Lung microvascular endothelial cell (primary cell): ENCODE measurements at places on chromosomes 2 and 18. TPM values are rescaled to one million over a fixed set of nuclear protein-coding genes. Genes with fewer than 3 reads are reported as not detected.

- no peak for DNase-seq
Measured at GRCh38 chr18:58183226-58183625, 139.2 kb downstream of the NEDD4L start.

GRCh38 chr2:127620866-127621265 is 25.1 kb upstream of the GPR17 start:
- no peak for DNase-seq

- DNase-seq: no peak
Measured at GRCh38 chr2:130339885-130340745, 2.6 kb upstream of the IMP4 start.

GRCh38 chr18:159037-159652 is 788 bp downstream of the USP14 start:
- DNase-seq: peak; percentile 33

GRCh38 chr18:30527226-30527625 is 515.3 kb downstream of the DSC3 start:
- DNase-seq: no peak

GRCh38 chr18:10424585-10425307 is 29.7 kb upstream of the APCDD1 start:
- no peak for DNase-seq

GRCh38 chr2:102070058-102070642 is 72.4 kb upstream of the IL1R1 start:
- DNase-seq: no peak

The CCT7 gene
- 318 and 353 TPM in 2 replicates for total RNA-seq

DNA sequence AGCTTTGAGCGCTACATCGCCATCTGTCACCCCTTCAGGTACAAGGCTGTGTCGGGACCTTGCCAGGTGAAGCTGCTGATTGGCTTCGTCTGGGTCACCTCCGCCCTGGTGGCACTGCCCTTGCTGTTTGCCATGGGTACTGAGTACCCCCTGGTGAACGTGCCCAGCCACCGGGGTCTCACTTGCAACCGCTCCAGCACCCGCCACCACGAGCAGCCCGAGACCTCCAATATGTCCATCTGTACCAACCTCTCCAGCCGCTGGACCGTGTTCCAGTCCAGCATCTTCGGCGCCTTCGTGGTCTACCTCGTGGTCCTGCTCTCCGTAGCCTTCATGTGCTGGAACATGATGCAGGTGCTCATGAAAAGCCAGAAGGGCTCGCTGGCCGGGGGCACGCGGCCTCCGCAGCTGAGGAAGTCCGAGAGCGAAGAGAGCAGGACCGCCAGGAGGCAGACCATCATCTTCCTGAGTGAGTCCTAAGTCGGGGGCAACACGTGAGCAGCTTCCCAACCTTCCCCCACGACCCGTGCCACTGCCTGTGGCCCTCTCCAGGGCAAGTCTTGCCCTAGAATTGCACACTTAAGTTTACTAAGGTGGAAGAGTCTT is 928 bp downstream of the GPR39 start:
- DNase-seq: no peak

- DNase-seq: no peak
Measured at GRCh38 chr2:176129813-176130146, 275 bp downstream of the HOXD8 start.

The CBLN2 gene
- total RNA-seq: under 0.01 TPM in 1 of 2 replicates, not detected in the other

The HOXD9 gene
- total RNA-seq: 15.3 and 23.8 TPM in 2 replicates

GRCh38 chr2:464562-465309 is 176.8 kb upstream of the ALKAL2 start:
- no peak for DNase-seq

The SPP2 gene
- total RNA-seq: not detected in 2 replicates

The DCDC2C gene
- total RNA-seq: not detected in 2 replicates

GRCh38 chr2:136693966-136694365 is 71.4 kb upstream of the THSD7B start:
- no peak for DNase-seq

The CFAP210 gene
- not detected in 2 replicates for total RNA-seq

The RAPGEF4 gene
- 13.9 and 17.3 TPM in 2 replicates for total RNA-seq

The MROH2A gene
- not detected in 2 replicates for total RNA-seq

GRCh38 chr2:109255654-109256053 is 126.6 kb downstream of the SH3RF3 start:
- DNase-seq: no peak

- DNase-seq: no peak
Measured at GRCh38 chr2:118014492-118014824, 588 bp upstream of the CCDC93 start.

DNA sequence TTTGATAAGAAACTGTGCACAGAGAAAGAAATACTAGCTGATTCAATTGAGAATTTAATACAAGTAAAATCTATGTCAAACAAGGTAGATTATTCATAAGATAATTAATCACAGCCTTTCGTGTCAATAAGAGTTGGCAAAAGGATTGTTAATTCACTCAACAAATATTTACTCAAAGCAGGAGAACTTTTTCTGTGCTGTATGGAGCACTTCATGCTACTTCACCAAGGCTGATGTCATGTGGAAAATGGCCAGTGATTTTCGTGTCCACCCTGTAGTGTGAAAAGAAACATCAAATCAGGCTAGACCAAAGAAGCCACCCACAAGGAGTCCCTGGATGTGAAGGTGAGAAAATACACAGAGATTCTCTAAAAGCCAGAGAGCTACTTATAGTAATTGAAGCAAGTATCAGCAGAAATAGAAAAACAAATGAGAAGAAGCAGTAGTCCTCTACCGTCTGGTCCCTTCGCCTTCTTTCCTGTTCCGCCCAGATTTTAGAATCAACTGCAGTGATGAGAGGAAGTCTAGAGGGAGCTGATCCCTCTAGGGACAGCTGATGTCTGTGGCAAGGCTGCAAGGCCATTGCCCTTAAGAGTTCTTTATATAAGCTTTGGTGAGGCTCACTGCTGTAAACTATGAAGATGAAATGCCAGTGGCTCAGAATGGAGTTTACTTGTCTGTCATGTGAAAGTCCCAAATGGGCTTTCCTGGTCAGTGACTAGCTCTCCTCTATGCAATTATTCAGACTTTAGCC is 201.3 kb upstream of the APCDD1 start:
- no peak for DNase-seq

The CD207 gene
- total RNA-seq: under 0.01 TPM in 1 of 2 replicates, not detected in the other

The KCNE4 gene
- under 0.01 TPM in 2 replicates for total RNA-seq

- no peak for DNase-seq
Measured at GRCh38 chr18:63198868-63199742, 120.5 kb downstream of the BCL2 start.

DNA sequence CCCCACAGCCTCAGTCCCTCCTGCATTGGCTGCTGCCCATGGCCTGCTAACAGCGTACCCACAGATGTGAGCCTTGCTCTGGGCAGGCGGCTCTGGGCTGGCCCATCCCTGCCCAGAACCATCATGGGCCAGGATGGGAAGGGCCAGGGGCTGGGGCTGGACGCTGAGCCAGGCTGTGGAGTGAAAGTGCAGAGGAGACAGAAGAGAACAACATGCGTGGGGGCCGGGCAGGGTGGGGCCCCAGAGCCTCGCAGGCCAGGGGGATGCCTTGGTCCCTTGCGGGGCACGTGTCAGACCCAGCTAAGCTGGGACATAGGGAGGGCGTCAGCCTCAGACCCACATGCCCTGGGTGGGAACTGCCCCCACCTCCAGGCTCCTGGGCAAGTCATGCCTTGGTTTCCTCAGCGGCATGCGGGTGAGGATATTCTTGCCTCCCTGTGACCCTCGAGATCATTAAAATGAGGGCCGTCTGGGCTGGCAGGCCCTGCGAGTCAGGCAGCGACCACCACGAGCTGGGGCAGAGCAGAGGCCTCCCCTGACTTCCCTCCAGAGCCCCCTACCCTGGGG is 27.3 kb downstream of the GPC1 start:
- DNase-seq: no peak

DNA sequence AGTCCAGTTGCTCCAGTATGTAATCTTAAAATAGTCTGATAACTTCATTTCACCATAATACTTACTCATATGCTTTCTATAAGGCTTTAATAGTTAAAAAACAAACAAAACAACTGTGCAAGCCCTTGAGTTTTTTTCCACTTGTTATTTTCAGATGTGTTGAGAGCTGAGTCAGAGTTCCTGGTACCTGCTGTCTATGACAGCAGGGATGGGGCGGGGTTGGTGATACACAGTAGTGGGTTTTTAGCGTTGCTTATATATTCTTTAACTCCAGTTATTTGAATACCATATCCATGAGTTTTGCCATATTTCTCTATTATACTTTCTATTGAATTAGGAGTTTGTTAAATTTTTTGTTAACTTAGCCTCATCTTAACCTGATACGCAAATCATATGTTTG is 5.0 kb downstream of the NAPG start:
- DNase-seq: peak; percentile 28

The BCL11A gene
- total RNA-seq: 0.40 and 0.65 TPM in 2 replicates

DNA sequence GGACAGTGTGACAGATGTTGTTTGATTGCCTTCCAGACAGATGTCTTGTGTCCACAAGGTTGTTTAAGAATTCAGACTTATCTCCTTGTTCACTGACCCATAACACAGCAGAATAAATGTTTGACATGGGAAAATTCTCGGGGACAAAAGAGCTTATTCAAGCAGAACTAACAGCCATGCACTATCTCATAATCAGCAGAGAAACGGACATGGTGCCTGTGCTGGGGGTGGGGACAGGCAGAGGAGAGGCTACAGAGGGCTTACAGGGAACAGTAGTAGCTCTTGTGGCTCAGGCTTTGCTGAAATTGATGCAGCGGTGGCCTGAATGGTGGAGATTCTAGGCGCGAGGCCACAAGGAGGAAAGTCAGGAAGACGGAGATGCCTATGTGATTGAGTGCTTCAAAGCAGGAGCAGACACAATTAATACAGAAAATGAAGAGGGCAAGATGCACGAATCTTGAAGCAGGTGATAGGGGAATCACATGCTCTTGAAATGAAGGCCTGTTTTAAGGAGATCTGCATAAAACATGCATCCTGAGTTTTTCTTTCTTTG is 62.0 kb upstream of the CAB39 start:
- no peak for DNase-seq

GRCh38 chr2:30394096-30394495 is 53.0 kb upstream of the LCLAT1 start:
- DNase-seq: no peak

GRCh38 chr2:44766220-44766619 is 175.3 kb upstream of the SIX3 start:
- DNase-seq: no peak

GRCh38 chr2:227340106-227340505 is 15.1 kb downstream of the MFF start:
- DNase-seq: no peak

- DNase-seq: no peak
Measured at GRCh38 chr2:67689651-67690050, 292.5 kb downstream of the ETAA1 start.

The WDSUB1 gene
- 4.1 and 8.1 TPM in 2 replicates for total RNA-seq

The CDH2 gene
- 0.79 and 2.2 TPM in 2 replicates for total RNA-seq

- DNase-seq: no peak
Measured at GRCh38 chr2:169002161-169002738, 28.9 kb downstream of the ABCB11 start.

DNA sequence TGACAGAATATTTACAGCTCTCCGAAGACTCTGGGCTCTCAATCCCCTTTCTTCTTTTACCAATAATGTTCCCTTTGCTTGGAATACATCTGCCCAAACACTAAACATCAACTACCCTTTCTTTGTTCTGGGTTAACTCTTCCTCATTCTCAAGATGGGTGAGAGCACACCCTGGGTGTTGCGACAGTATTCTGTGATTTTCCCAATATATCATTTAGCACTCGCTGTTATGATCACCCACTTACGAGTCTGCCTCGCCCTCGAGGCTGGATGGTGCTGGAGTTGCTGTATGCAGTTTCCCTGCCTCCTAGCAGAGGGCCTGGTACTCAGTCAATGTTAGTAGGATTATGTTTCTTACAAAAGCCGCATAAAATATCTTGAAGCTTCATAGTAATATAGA is 93.2 kb downstream of the SOCS6 start:
- DNase-seq: no peak
